ENCODE measurements at places on chromosomes 7 and 10. TPM values are rescaled to one million over a fixed set of nuclear protein-coding genes. Genes with fewer than 3 reads are reported as not detected.

DNA sequence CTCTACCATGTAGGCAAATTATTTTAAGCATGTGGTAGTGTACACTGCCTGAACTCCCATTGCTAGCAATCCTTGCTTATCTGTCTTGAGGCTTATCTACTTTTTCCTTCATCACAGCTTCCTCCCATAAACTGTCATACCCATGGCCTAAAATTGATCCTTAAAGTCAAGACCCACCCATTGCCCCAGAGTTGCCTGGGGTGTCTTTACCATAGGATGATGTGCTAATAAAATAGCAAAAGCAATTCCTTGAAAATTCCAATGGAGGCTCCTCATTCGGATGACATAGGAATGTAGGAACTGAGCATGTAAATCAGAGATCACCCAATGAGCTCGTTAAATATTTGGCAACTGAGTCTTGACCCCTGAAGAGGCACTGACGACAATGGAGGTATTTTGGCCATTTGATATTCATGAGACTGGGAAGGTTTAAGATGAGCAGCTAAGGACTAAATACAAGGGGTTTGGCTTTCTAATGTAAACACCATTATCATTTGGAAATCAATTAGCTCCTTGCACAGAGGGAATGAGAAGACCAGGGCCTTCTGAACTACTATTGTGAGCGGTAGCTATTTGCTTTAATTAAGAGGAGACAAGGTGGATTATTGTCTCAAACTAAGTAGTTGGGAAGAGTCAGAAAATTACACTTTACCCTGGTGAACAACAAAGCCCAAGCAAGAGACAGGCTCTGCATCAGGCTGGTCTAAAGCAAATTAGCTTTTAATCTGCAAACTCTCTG is 234.9 kb downstream of the GATA3 start:
- DNase-seq: no peak

DNA sequence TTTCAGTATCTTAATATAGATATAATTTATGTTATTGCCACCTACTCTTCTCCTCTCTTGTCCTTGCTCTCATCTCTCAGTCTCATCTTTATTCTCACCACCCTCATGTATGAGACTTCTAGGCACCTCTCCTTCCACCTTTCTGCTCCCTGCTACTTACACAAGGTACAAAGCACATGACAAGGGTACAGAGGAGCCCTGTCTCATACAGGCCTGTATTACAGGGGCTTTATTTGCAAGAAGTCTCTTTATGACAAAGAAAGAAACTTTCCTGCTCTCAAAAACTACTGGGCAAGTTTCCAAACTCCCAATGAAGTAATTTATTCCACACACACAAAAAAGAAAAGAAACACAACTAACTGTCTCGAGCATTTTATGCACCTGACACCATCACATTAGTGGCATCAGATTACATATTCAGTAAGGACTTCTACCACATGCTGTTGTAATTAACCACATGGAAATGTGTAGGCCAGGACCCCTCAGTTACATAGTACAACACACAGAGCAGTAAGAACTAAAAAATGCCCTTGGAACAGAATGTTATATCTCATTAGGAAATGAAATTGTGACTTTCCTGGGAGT is 253.1 kb downstream of the FZD1 start:
- DNase-seq: no peak

GRCh38 chr10:75115137-75115536 is 3.7 kb downstream of the SAMD8 start:
- no peak for DNase-seq

DNA sequence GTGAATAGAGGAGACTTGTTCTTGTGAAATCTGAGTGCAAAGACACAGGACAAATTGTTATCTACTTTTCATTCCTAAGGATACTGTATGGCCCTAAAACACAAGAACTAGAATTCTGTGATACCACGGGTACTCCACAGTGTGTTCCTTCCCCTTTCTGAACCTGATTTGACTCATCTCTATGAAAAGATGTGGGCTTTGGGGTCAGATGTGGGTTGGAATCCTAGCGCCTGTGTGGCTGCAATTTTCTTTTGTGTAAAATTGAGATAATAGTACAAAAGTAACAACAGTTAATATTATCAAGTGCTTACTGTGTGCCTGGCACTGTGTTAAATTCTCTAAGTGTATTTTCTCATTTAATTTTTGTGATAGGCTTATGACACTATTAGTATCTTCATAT is 8.1 kb downstream of the SRGN start:
- no peak for DNase-seq

The MYOZ1 gene
- total RNA-seq: 0.64 TPM

- no peak for DNase-seq
Measured at GRCh38 chr10:121099592-121099991, 248.4 kb downstream of the WDR11 start.

Data from glutamatergic neuron (in vitro differentiated cells).